ENCODE measurements at places on chromosomes 7 and 10. TPM values are rescaled to one million over a fixed set of nuclear protein-coding genes. Genes with fewer than 3 reads are reported as not detected.

- no peak for DNase-seq
Measured at GRCh38 chr7:91291902-91292301, 27.7 kb downstream of the FZD1 start.

- DNase-seq, result no peak
Measured at GRCh38 chr7:1366801-1367405, 92.4 kb downstream of the MICALL2 start.

DNA sequence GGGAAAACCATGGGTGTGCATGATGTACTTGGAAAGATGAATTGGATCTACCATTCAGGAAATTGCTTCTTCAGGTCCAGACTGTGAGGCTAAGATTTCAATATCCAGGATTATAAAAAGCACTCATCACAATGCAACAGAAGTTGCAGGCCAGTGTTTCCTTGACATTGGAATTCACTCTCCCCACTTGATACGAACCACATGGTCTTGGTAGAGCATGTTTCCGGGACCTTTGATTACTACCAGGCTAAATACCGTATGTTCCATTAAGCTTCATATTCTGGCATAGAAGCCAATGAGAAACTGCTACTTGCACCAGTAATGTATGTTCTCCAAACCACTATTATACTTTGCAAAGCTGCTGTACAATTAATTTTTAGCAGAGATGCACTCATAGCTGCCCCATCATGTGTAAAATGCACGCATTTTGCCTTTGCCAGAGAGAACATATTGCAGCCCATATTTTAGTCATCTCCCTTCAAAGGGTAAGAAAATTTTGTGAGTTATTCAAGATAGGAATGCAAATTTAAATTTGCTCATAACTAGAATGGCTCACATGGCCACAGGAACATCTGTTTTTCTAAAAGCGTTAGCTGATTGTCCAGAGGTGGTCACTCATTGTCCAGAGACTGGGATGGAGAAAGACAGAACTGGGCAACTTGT lies 8.1 kb downstream of the FRMD4A start:
- no peak for DNase-seq

GRCh38 chr10:124374535-124375352 lies 44.0 kb downstream of the OAT start:
- no peak for DNase-seq

DNA sequence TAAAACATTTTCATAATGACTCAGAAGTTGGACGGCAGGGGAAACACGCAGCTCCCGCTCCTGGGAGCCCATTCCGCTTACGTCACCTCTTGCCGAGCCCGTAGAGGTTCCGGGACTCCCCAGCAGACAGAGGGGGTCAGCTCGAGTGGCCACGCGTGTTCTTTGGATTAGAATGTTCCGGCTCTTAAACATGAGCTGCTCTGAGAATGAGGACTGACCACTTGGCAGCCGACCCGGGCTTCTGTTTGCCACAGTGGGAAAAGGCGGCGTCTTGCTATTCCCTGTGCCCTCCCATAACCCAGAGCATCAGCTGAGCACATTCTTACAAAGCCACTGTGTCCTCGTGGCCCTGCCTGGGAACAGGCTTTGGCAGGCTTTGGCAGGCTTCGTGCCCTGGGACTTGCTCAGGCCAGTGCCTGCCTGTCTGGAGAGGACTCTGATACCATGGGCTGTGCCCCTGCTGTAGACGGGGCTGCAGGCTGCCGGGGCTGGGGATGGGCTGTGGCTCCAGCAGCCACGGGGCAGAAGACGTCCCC lies 40.1 kb downstream of the PFKP start:
- DNase-seq, result no peak

GRCh38 chr7:150942001-150942590 lies 36.0 kb downstream of the KCNH2 start:
- DNase-seq, result no peak

BAMBI gene
- total RNA-seq, result 219 TPM

DNA sequence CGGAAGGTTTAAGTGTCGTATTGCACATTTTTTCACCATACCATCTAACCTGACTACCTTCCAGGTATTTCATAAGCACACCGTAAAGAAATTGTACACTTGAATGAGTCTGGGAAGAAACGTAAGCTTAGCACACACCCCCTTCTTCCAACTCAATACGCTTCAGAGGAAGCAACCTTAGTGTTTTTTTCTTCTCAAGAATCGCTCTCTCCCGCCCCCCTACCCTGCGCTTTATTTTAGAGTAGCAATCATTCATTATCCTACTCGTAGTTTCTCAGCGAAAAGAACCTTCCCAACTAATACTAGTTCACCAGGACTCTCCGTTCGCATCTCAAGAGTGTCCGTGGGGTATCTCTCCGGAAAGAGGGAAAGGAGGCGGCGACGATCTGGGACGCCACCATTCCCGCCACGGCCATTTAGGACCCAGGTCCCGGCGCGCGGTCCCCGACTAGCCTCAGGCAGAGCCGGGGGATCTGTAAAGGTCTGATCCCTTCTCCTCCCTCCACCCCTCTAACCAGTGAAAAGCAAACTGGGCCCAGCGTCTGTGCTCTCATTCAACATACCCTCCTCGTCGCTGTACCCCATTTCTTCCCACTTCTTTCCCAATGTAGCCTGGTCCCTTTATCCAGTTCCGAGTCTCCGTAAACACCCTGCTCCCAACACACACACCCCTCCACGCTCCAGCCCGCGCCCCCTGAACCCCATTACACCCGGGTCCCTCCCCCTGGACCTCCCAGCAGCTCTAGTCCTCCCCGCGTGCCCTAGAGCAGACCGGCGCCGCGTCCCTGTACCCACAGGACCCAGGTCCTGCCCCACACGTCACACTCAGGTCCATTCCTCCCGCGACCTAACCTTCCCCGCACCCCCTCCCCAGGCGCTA lies 16.0 kb downstream of the MYOZ1 start:
- peak; percentile 56 for DNase-seq

KCP gene
- total RNA-seq, result 22.5 TPM

RET gene
- 2.2 TPM for total RNA-seq

HTR7 gene
- total RNA-seq, result 3.0 TPM

DNA sequence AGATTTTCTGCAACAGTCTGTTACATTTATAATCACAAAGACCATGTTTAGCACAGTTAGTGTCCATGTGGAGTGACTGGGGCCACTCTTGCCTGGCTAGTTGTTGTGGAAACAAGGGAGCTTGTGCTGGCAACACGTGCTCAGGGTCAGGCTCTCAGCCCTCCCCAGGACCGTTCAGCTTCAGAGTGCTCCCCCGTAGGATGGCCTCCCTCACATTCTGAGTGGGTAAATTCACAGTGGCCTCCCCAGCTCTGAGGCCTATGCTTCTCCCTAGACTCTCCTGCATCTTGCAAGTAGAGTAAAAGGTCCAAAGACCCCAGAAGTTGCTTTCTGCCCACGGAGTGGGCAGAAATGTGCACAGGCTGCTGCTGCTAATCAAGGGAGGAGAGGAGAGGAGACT lies 122.3 kb downstream of the ADCY1 start:
- no peak for DNase-seq

GRCh38 chr7:130721486-130722277 lies 12.3 kb downstream of the KLF14 start:
- peak; percentile 29 for DNase-seq

PRKAR2B gene
- total RNA-seq, result 7.8 TPM

DNA sequence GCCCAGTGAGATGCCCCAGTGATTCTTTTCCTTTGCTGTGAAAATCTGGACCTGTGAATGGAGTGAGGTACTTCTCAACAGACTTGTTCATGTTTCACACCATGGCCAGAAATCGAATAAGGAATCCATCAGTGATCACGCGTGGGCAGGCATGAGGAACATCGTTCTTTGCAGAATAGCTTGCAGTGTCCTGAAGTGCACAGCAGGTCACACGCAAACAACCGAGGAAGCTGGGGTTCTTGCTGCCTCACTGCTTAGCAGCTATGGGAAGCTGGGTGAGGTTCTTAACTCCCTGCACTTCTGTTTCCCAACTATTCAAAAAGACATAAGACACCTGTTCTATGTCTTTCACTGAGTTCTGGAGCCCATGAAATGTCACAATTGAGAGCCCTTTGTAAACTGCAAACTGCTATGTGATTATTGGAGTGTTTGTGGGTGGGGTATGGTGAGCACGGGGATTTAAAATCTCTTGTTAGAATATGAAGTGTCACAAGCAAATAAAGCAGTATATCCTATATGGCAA lies 253.4 kb downstream of the KIAA1217 start:
- no peak for DNase-seq

- DNase-seq, result no peak
Measured at GRCh38 chr7:70571961-70572360, 560.0 kb upstream of the GALNT17 start.

DNA sequence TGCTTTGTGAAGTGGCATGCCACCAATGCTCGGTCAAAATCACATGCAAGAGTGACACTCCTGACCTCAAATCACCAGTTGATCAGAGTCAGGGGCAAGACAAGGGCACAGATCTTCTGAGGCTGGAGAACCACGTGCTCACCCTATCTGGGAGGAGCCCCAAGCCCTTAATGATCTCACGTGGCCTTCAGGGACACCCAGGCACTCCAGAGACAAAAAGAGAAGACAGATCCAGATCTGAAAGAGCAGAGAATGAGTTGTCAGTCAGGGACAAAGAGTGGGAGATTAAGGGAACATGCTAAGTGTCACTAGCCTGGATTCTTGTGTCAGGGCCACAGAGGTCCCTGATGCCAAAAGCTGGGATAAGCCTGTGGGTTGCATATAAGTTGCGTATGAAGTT lies 134.3 kb downstream of the PLXNA4 start:
- no peak for DNase-seq

- DNase-seq, result no peak
Measured at GRCh38 chr10:87712913-87713616, 53.4 kb downstream of the PAPSS2 start.

- DNase-seq, result no peak
Measured at GRCh38 chr10:7444551-7445121, 33.8 kb upstream of the SFMBT2 start.

MSS51 gene
- total RNA-seq, result 4.9 TPM

TDRD1 gene
- not detected for total RNA-seq

DNA sequence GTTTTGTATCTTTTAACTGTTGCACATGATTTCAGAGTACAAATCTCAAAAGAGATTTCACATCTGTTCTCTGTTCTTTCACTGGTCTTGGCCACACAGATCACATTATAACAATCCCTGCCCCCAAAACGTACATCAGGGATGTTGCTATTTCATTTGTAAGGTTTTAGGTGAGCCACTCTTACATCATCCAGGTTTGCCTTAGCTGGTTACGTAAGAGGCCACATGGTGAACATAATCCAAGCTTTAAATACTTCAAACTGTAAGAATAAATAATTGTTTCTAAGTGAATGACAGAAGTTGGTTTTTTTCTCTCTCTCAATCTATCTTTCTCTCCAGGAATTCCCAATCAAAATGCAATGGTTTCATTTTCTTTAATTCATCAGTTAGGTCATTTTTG lies 245.9 kb upstream of the HGF start:
- DNase-seq, result no peak

DNA sequence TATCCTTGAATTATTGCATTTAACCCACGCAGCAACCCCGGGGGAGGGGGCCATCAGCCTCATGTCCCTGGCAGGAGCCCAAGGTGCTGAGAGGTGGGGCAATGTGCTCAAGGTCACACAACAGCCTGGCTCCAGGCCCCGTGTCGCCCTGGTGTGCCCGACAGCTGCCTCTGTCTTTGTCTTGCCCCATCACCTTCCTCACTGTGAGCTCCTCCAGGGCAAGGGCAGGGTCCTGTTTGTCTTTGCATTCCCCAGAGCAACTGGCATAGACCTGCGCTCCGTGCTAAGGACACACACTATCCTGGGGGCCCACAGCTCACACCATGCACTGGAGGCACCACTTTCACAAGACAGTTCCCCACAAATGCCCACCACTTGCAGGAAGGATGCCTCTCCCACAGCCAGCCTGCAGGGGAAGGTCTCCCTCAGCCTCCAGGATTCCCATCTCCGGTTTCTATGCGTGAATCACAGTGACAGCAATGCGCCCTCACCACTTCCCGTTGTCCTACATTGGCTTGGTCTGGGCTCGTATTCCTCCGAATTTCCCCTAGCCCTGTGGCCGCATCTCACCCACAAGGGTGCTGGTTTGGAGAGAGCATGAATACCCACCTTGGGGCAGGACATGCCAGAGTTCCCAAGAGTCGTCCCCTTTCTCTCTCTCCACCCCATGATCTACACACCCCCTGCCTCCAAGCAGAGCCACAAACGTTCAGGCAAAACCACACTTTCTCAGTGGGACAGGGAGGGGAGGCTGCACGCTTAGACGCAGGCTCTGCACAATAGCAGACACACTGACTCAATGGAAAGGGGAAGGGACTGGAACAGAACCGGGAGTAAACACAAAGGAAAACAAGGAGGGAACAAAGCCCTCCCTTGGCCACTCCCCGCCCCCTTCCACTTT lies 10.3 kb downstream of the ITPRIP start:
- no peak for DNase-seq

DNA sequence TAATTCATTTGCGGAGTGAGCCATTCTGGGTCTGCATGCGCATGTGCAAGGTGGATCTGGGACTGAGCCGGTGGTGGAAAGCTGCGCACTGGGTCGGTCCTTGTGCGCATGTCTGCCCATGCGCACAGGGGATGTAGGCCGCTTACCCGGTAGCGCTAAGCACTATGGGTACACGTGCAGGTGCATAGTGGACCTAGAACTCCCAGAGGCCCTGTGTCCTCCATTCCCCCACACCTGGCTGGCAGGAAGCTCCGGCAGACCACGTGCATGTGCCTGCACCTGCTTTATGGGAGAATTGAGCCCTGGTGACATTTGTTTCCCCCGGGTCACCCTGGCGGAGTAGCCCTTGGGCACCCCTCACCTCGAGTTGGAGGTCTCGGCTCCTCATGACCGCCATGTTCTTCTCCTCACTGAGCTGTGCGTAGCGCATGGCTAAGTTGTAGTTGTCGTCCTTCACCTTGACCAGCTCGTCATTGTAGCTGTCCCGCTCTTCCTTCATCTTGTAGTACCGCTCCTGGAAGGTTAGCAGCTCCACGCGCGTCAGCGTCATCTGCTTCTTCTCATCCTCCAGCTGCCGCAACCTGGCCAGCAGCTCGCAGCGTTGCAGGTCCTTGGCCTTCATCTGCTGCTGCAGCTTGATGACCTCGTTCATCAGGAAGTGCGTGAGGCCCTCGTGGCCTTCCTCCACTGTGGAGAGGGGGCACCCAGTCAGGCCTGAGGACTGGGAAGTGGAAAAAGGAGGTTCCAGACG lies 99.6 kb downstream of the CARD11 start:
- DNase-seq, result peak; percentile 4

- no peak for DNase-seq
Measured at GRCh38 chr10:62831346-62831745, 15.2 kb upstream of the EGR2 start.

- DNase-seq, result no peak
Measured at GRCh38 chr7:157279741-157280215, 57.0 kb upstream of the DNAJB6 start.

GRID2IP gene
- 1.4 TPM for total RNA-seq

TEX47 gene
- not detected for total RNA-seq

- DNase-seq, result no peak
Measured at GRCh38 chr7:141950806-141951205, 4.0 kb upstream of the CLEC5A start.

GIMAP7 gene
- not detected for total RNA-seq

- DNase-seq, result no peak
Measured at GRCh38 chr7:127632276-127632910, 14.5 kb upstream of the PAX4 start.

Data from mesothelial cell of epicardium (in vitro differentiated cells).